ENCODE measurements at places on chromosomes 4 and X.

DNA sequence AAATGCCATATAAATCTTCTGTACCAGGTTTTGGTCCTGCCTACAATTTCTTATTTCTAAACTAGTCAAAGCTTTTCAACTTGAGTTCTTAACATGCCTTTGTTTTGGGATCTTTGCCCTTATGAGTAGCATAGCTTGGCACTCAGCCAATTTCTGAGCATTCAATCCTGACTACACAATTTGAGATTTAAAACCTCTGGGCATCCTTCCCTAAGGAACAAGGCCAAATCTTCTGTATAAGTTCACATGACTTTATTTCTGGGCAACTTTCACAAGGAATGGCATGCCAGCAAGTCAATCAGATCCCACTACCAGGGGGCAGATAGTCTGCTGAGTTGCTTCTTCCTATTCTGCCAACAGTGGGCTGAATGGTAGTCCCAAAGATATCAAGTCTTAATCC is 254.2 kb downstream of the ADAMTS3 start:
- DNase-seq, result no peak

- DNase-seq, result no peak
Measured at GRCh38 chr4:81215931-81216330, 909 bp upstream of the PRKG2 start.

GRCh38 chr4:107044170-107044569 is 8.1 kb upstream of the DKK2 start:
- DNase-seq, result no peak

GRCh38 chr4:147288512-147288911 is 192.4 kb upstream of the EDNRA start:
- no peak for DNase-seq

GRCh38 chr4:108170631-108171338 is 2.1 kb upstream of the LEF1 start:
- DNase-seq, result no peak

- DNase-seq, result no peak
Measured at GRCh38 chrX:117808426-117808825, 308.2 kb downstream of the KLHL13 start.

GRCh38 chr4:27293831-27294230 is 433.2 kb downstream of the STIM2 start:
- DNase-seq, result no peak

- no peak for DNase-seq
Measured at GRCh38 chrX:153888344-153888743, 2.4 kb upstream of the L1CAM start.

- DNase-seq, result no peak
Measured at GRCh38 chr4:47646372-47646771, 161.3 kb downstream of the ATP10D start.

- DNase-seq, result no peak
Measured at GRCh38 chrX:65589304-65589703, 54.7 kb upstream of the LAS1L start.

GRCh38 chr4:89995006-89995405 is 100.4 kb downstream of the MMRN1 start:
- DNase-seq, result no peak

DNA sequence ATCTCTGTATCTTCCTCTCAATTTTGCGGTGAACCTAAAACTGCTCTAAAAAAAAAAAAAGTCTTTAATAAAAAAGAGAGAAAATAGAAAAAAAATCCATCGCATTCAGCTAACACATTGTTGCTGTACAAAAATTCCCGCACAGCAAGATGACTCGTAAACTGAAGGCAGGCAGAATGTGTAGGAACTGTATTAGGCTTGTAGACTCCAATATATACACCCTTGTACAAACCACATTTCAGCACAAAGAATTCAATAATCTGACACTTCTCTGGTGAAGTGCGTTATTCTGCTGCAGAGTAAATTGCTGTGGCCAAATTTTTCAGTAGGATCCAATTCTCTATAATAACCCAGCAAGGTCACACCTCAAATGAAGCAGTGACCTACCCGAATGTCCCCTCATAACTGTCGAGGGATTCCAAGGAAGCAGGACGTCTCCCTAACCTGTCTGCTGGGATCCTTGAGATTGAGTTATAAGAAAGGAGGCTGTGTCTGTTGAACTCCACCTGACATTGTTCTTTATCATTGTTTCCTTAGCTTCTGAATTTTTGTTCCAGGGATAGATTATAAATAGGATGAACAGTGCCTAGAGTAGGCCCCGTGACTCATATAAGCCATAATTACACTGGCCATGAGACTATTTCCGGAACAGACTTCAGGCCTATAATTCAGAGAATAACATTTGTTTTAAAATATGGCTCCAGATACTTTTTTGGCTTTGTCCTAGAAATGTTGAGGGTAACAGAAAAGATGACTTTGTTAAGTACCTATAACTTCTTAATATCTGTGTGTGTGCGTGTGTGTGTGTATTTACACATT is 348.3 kb downstream of the PCDH7 start:
- DNase-seq, result no peak

GRCh38 chrX:110041980-110042379 is 39.1 kb downstream of the TMEM164 start:
- no peak for DNase-seq

DNA sequence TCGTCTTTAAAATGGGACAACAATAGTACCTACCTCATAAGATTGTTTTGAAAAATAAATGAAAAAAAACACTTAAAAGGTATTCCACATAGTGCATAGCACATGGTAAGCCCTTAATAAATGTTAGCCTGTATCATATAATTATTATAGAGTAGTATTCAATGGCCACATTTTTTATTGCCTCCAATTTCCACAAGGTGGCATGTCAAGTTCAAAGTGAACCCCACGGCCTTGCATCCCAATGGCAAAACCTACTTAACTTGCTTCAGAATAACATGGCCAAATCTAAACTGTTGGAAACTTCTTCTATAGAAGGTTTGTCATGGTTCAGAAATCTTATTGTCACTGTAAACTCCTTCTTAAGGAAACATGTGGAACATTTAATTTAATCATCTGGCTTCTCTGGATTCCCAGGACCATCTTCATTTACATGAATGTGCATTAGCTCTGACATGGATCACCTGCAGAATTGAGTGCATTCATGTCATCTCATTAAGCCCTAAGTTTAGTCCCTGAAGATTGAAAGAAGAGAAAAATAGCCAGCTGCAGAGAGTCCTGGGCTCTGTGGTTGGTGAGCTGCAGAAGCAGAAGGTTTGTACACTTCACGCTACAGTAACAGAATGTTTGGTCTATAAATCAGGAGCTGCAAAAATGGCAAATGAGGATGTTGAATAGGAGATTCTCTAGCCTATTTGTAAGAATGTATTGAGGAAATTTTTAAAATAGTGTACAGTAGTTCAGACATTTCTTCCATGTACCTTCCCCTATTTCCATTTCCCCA is 61.0 kb downstream of the ANXA3 start:
- DNase-seq, result no peak

- DNase-seq, result no peak
Measured at GRCh38 chr4:3223346-3223745, 25.6 kb upstream of the MSANTD1 start.

GRCh38 chr4:52244848-52245247 is 193.7 kb downstream of the SPATA18 start:
- DNase-seq, result no peak

- DNase-seq, result no peak
Measured at GRCh38 chrX:86023811-86024210, 23.5 kb downstream of the CHM start.

- no peak for DNase-seq
Measured at GRCh38 chrX:49019599-49020249, 17.7 kb upstream of the GRIPAP1 start.

GRCh38 chrX:22742174-22742573 is 257.6 kb upstream of the DDX53 start:
- DNase-seq, result no peak

DNA sequence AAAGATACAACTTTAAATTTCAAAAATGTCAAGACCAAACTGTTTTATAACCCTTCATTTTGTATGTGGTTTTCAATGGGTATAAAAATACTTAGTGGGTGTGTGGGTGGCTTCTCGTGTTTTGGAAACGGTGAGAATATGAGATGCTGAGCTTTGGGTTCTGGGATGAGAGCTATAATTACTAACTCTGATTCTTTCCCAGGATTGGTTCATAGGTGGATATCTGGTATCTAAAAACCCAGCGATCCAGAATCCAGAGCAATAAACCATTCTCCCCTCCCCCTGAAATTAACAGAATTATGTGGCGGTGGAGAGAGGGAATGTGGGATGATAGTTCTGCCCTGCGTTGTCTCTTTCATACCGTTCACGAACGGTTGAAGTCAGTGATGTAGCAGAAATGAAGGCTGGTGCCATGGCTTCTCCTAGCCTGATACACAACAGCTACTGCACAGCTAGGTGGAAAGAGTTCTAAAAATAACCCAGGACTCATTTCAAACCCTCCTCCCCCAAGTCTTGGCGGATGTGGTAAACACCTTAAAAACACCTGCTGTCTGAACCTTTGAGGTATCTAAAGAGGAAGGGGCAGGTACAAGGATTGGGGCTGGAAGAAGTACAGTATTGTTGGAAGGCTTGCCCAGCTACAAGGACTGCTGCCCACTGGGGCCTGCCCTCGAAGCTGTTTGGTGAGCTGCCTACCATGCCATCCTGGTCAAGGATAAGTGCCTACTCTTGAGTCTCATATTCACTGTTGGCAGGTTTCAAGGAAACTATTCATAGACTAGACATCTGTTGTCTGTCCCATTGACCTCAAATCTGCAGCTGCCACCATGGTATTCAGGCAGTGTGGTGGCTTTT is 44.5 kb downstream of the SEPTIN11 start:
- no peak for DNase-seq

- DNase-seq, result no peak
Measured at GRCh38 chrX:132532913-132533312, 44.1 kb upstream of the MBNL3 start.

GRCh38 chrX:153412746-153413720 is 1.8 kb downstream of the ZFP92 start:
- DNase-seq, result no peak

DNA sequence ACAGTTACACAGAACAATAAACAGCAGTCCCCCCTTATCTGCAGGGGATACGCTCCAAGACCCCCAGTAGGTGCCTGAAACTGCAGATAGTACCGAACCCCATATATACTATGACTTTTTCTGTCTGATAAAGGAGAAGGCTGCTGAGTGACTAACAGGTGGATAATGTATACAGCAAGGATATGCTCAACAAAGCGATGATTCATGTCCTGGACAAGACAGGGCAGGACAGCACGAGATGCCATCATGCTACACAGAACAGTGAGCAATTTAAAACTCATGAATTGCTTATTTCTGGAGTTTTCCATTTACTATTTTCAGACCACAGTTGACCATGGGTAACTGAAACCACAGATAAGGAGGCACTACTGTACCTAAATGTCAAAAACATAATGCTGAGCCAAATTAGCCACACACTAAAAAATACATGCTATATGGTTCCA is 76.1 kb downstream of the MANBA start:
- DNase-seq, result no peak

DNA sequence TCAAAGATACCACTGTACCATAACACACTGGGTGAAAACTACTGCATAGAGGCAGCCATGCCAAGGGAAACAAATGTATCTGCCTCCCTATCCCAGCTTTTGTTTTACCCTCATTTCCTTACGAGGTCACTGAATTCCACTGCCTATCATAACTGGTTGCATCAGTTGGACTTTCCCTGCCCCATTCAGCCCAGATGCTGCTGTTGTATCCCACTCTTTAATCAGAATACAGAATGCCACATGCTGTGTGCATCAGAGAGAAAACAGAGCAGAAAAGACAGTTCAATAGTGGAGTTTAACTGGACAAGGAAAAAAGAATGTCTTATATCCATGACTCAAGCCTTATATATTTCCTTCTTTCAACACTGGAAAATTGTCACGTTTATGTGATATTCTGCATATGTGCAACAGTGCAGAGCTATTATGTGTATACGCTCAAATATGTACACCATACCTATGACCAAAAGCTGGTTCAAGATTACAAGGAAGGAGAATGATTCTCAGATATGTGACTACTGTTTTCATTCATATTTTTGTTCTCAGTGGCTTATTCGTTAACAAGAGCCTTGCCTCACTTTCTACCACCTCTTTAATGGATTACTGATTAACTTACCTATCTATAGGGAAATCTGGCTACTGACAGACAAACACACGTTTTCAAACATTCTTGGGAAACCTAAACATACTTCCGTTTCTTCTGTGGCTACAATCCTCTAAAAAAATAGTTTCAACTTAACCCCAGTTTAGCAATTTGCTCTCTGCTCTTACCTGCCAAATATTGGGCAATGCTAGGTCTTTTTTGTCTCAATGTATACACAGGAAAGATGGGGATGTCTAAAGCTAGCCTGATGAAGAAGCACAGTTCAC is 378.9 kb downstream of the SMARCA1 start:
- no peak for DNase-seq

GRCh38 chr4:183860731-183861130 is 44.4 kb upstream of the STOX2 start:
- DNase-seq, result no peak

- DNase-seq, result no peak
Measured at GRCh38 chr4:87316961-87317360, 5.7 kb downstream of the HSD17B13 start.

DNA sequence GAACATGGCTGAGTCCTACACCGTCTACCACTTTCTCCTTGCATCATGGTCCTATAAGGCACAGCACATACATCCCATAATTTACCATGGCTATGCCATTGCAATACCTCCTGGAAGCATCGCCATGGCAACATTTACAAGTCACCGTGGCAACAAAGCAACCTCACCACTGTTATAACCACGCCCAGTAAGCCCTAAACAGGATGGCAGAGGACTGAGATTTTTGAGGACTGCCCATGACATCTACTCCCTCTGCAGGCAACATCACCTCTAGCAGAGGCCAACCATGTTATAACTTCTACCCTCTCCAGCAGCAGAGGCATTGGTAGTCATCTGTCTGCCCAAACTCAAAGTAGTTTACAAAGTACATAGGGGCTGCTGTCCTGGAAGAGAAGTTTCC is 29.7 kb downstream of the BCOR start:
- no peak for DNase-seq

DNA sequence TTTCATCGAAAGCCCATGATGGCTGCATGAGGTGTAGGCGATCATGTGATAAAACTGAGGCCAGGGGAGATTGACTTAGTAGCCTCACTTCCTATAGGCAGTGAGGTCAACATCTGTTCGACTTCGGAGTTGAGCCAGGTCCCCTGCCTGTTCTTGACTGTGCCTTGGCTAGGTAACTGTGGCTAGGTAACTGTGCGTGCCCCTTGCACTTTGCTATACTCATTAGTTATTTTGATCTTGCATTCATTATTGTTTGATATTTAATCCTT is 55.0 kb downstream of the CLDN34 start:
- DNase-seq, result no peak

DNA sequence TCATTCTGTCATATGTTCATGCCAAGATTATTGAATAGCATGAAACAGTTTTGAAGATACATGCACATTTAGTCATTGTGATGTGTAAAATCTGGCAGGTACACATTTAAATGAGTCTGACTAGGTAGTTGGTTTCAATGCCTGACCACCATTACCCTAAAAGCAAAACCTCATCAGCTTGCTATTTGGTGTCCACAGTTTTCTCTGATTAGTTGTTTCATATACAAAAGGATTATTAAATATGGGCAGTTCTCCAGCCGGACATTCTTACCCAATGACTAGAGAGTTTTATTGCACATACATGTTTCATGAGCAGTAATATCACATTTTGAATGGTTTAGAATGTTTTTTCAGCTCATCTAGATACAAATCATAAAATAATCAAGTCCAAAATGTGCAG is 23.7 kb downstream of the DCHS2 start:
- no peak for DNase-seq

GRCh38 chrX:134633394-134633793 is 24.9 kb downstream of the PLAC1 start:
- DNase-seq, result no peak

GRCh38 chr4:122423246-122423645 is 33.3 kb downstream of the IL2 start:
- DNase-seq, result no peak

Data from C1 segment of cervical spinal cord (tissue), 14 donors.